HFFc6 (cell line): ENCODE measurements at places on chromosomes 6 and 20.

- peaks cover 24% of the 10 kb centered on the region for H3K36me3 ChIP-seq
- no peak overlapping the region for H3K27ac ChIP-seq
- no peak overlapping the region for H3K4me3 ChIP-seq
- peaks cover 2% of the 10 kb centered on the region for H3K27me3 ChIP-seq
These were observed 131.0 kb downstream of the ZMYND8 start for GRCh38 chr20:47225458-47225857.

DNA sequence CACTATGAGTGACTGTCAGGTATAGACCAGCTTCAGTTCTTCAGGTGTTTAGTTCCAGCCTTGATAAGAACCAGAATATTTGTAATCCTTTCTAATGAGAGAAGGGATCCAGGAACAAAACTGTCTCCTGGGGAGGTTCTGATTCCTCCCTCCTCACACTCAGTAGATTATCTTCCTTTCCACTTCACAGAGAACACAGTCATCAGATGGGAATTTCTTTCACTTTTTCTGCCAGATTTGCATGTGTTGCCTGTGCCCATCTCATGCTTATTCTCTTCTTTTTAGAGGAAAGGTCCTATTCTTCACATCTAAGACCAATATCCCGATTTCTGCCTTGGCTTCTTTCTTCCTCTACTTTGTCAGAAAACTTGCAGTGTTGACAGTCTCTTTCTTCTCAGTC lies 50.8 kb downstream of the CD109 start:
- peak; percentile 6 for DNase-seq
- no peak overlapping the region for H3K4me3 ChIP-seq
- H3K27ac ChIP-seq, result no peak overlapping the region
- peaks cover 20% of the 10 kb centered on the region for H3K4me1 ChIP-seq

- peaks cover 5% of the 10 kb centered on the region; the same call in 1 of the 2 replicates for H3K4me1 ChIP-seq
- peaks cover 24% of the 10 kb centered on the region for H3K27me3 ChIP-seq
- H3K4me3 ChIP-seq, result no peak overlapping the region
- no peak overlapping the region for H3K27ac ChIP-seq
- H3K36me3 ChIP-seq, result no peaks in the 10 kb centered on the region
- no peak for DNase-seq
These were observed 45.1 kb downstream of the NOL4L start for GRCh38 chr20:32539817-32540675.

- H3K4me3 ChIP-seq, result peak overlapping the region; percentile 78
- no peak overlapping the region for H3K27ac ChIP-seq
- peak; percentile 75 for DNase-seq
- peaks cover 24% of the 10 kb centered on the region for H3K36me3 ChIP-seq
These were observed 64.9 kb upstream of the ARHGAP18 start for GRCh38 chr6:129774697-129775447.

- H3K36me3 ChIP-seq, result 0 out of 2 replicates have a peak, but pooled peaks cover 4% of the 10 kb centered on the region
- 0 out of 2 replicates have a peak, but pooled peaks cover 5% of the 10 kb centered on the region for H3K4me1 ChIP-seq
- no peaks in the 10 kb centered on the region for H3K27me3 ChIP-seq
- no peak for DNase-seq
These were observed 10.6 kb downstream of the PFDN4 start for GRCh38 chr20:54218470-54218869.

DNA sequence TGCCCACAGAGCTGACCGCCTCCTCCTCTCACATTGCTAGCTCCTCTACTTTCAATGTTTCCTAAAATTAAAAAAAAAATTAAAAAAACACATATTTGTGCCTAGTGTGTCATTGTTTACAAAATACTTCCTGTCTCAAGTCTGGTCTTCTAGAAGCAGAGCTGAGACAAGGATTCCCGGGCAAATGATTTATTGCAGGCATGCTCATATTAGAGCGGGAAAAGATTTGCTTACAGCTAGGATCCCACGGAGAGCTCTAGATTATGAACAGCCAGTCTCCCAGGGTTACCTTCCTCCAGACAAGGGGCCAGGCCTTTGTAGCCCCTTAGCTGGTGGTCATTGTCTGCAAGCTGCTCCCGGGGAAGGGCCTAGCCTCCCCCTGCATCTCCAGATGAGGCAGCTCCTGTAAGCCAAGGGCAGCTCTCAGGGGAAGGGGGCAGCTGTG lies 9.4 kb downstream of the PACSIN1 start:
- peaks cover 7% of the 10 kb centered on the region for H3K36me3 ChIP-seq
- no peak overlapping the region for H3K27ac ChIP-seq
- peaks cover 20% of the 10 kb centered on the region for H3K27me3 ChIP-seq

- H3K4me3 ChIP-seq, result no peak overlapping the region
- no peaks in the 10 kb centered on the region for H3K4me1 ChIP-seq
These were observed 82.8 kb downstream of the HMGCLL1 start for GRCh38 chr6:55496201-55496600.

DNA sequence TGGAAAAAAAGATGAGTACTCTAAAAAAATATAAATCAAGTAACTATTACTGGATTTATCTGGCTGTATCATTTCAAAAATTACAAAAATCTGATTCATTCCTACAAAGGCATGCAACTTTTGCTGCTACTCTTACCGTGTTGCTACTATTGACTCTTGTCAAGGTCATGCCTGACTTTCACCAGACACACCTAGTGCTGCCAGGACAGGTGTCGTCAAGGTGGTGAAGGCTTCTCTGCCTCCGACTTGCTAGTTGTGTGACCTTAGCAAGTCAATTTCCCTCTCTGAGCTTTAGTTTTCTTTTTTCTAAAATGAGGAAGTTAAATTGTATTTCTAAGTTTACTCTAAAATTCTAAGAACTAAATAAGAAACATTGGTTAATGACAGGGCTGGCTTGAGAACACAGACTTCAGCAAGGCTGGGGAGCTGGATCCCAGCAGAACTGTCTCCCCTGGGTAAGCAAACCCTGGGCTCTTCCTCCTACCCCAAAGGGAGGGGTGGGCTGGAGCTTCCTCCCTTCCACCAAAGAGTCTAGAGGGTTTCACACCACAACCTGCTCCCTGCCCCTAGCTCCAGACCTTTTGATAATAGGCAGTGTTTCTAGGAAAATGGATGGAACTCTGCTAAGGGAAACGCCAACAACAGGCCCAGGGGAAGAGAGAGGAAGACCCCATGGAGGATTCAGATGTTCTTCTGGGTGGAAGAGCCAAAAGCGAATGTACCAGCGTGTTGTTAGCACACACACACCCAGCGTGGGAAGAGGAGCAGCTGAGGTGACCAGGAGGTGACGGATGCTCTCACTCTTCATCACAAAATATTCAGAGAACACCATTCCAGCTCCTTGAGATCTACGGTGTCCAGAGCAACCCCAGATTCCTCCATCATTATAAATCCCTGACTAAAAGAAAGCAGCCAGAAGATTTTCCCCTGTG lies 47.9 kb upstream of the CITED2 start:
- no peak for DNase-seq
- peaks cover 2% of the 10 kb centered on the region; the same call in 1 of the 2 replicates for H3K27me3 ChIP-seq
- peaks cover 16% of the 10 kb centered on the region for H3K4me1 ChIP-seq
- no peak overlapping the region for H3K4me3 ChIP-seq
- no peak overlapping the region for H3K27ac ChIP-seq

DNA sequence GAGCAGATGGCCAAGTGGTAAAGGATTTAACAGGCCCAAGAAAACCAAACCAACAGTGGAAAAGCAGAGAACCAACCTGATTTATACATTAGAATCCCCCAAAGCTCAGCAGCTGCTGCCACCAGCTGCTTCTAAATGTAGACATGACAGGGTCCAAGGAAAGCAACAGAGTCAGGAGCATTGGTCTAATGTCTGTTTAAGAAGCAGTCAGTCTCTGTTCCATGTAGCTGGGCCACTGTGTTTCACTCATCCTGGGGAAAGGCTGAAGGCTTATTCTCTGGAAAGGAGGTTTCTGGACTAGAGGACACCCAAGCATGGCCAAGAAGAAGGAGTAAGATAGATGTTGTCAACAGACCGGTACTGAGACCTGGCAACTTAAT lies 75.4 kb downstream of the TMEM244 start:
- no peak overlapping the region for H3K27ac ChIP-seq
- no peak for DNase-seq
- H3K27me3 ChIP-seq, result no peaks in the 10 kb centered on the region
- peaks cover 6% of the 10 kb centered on the region; the same call in 1 of the 2 replicates for H3K36me3 ChIP-seq
- H3K4me1 ChIP-seq, result peaks cover 18% of the 10 kb centered on the region

GRCh38 chr6:76852776-76853175 lies 610.5 kb downstream of the HTR1B start:
- H3K4me3 ChIP-seq, result no peak overlapping the region
- DNase-seq, result no peak
- H3K27ac ChIP-seq, result no peak overlapping the region
- no peaks in the 10 kb centered on the region for H3K27me3 ChIP-seq

- H3K27ac ChIP-seq, result no peak overlapping the region
- peaks cover 68% of the 10 kb centered on the region for H3K4me1 ChIP-seq
- H3K36me3 ChIP-seq, result no peaks in the 10 kb centered on the region
- H3K4me3 ChIP-seq, result peak overlapping the region; percentile 84
- H3K27me3 ChIP-seq, result peaks cover 30% of the 10 kb centered on the region
These were observed 109.5 kb downstream of the TRIM27 start for GRCh38 chr6:28814032-28814976.

DNA sequence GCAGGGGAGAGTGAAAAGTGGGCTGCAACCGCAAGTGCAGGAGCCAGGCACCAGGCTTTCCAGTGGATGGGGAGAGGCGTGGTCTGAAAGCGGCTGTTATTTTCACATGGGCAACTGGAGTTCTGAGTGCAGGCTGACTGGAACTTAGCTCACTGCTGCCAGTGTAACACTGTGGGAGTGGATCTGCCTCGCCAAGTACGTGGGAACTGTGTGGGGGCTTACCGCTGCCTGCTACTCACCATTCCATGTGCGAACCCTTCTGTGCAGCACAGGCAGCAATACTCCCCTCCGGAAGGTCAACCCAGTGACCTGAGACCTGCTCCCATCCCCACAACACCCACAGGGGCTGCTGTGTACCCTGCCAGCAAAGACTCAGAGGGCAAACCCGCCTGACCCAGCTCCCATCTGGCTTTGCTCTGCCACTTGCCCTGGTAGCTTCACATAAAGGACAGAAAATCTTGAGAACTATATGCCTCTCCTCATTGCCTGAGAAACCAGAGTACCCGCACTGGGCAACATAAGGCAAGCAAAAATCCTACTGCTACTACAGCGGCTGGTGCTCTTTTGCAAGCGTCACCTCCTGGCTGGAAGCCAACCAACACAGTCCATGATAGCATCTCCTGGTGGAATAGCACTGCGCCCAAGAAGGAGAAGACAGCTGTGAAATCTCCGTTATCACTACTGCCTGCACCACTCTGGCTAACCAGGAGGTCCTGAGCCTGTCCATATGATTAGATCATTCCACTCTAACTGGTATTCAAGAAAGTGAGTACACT lies 54.4 kb upstream of the SIRPG start:
- H3K4me3 ChIP-seq, result no peak overlapping the region
- H3K27ac ChIP-seq, result no peak overlapping the region
- DNase-seq, result no peak
- peaks cover 39% of the 10 kb centered on the region for H3K27me3 ChIP-seq
- peaks cover 2% of the 10 kb centered on the region; the same call in 1 of the 2 replicates for H3K4me1 ChIP-seq

GRCh38 chr20:59830665-59831023 lies 102.8 kb downstream of the SYCP2 start:
- no peak overlapping the region for H3K27ac ChIP-seq
- H3K4me1 ChIP-seq, result no peaks in the 10 kb centered on the region
- peaks cover 10% of the 10 kb centered on the region; the same call in 1 of the 2 replicates for H3K36me3 ChIP-seq
- DNase-seq, result no peak
- H3K27me3 ChIP-seq, result peaks cover 6% of the 10 kb centered on the region

DNA sequence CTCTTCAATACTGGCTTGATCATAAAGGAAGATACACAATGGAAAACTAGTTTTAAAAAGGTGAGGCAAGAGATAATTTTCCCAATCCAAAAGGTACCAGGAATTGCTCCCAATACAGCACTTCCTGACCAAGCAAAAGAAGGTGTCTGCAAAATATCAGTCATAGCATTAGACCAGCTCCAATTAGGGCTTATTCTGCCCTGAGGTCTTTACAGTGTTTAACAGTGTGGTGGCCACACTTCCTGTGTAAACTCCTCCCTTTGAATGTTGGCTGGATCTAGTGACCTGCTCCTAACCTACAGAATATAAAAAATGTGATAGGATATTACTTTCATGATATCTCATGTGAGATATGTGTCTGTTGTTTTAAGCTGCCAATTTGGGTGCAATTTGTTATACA lies 57.1 kb upstream of the BTN3A2 start:
- H3K27ac ChIP-seq, result no peak overlapping the region
- H3K36me3 ChIP-seq, result no peaks in the 10 kb centered on the region

DNA sequence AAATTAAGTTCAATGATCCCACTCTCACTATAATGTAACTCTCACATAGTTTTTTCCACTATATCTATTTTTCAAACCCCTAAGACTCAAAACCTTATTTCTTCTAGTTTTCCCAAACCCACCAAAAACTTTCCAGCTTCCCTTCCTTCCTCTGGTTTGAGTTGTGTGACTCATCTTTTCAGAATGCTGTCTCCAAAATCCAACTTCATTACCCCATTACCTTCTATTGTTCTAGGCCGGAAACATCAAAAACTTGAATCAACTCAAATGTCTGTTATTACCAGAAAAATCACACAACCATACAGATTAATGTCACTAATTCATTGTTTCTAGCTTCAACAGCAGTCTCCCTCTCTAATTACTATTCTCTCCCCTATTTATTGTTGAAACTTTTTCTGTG lies 1090.3 kb downstream of the HACE1 start:
- H3K36me3 ChIP-seq, result no peaks in the 10 kb centered on the region
- H3K27ac ChIP-seq, result no peak overlapping the region
- DNase-seq, result no peak
- no peak overlapping the region for H3K4me3 ChIP-seq
- H3K4me1 ChIP-seq, result no peaks in the 10 kb centered on the region
- no peaks in the 10 kb centered on the region for H3K27me3 ChIP-seq

DNA sequence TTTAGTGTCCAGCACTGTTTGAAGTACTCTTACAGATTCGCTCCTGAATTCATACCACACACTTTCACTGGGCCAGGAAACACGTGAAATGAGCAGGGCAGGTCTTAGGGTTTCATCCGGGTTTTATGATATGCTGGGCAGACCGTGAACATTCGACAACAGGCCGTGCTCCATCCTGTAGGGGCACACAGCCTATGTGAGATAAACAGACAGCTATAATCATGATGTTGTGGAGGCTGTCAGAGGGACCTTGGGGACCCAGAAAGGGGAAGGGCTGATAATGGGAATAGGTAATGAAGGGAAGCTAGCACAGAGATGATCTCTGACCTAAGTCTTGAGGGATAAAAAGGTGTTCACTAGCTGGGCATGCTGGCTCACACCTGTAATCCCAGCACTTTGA lies 110.4 kb downstream of the RIN2 start:
- H3K4me1 ChIP-seq, result peaks cover 20% of the 10 kb centered on the region
- no peak for DNase-seq
- H3K4me3 ChIP-seq, result no peak overlapping the region
- no peaks in the 10 kb centered on the region; the same call in 1 of the 2 replicates for H3K27me3 ChIP-seq
- peaks cover 33% of the 10 kb centered on the region for H3K36me3 ChIP-seq

- peaks cover 55% of the 10 kb centered on the region for H3K36me3 ChIP-seq
- H3K4me3 ChIP-seq, result no peak overlapping the region
- no peak overlapping the region for H3K27ac ChIP-seq
- peaks cover 86% of the 10 kb centered on the region for H3K4me1 ChIP-seq
- peaks cover 2% of the 10 kb centered on the region; the same call in 1 of the 2 replicates for H3K27me3 ChIP-seq
These were observed 16.5 kb upstream of the CPNE5 start for GRCh38 chr6:36855750-36856149.

DNA sequence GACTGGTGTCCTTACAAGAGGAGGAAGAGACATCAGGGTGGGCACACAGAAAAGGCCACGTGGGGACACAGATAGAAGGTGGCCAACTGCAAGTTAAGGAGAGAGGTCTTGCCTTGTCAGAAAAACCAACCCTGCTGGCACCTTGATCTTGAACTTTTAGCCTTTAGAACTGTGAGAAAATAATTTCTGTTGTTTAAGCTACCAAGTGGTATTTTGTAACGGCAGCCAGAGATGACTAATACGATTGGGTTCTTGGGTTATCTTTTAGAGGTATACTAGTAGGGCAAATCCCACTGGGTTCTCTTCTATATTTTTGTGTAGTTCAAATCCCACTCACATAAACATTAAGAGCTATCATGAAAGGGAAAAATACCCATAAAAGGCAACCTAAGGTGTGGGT lies 31.9 kb upstream of the ZBTB24 start:
- no peak overlapping the region for H3K27ac ChIP-seq
- peaks cover 46% of the 10 kb centered on the region for H3K4me1 ChIP-seq
- peaks cover 11% of the 10 kb centered on the region for H3K27me3 ChIP-seq
- no peak for DNase-seq
